C1 segment of cervical spinal cord (tissue), 14 donors: ENCODE measurements at places on chromosomes 13 and 19.

DNA sequence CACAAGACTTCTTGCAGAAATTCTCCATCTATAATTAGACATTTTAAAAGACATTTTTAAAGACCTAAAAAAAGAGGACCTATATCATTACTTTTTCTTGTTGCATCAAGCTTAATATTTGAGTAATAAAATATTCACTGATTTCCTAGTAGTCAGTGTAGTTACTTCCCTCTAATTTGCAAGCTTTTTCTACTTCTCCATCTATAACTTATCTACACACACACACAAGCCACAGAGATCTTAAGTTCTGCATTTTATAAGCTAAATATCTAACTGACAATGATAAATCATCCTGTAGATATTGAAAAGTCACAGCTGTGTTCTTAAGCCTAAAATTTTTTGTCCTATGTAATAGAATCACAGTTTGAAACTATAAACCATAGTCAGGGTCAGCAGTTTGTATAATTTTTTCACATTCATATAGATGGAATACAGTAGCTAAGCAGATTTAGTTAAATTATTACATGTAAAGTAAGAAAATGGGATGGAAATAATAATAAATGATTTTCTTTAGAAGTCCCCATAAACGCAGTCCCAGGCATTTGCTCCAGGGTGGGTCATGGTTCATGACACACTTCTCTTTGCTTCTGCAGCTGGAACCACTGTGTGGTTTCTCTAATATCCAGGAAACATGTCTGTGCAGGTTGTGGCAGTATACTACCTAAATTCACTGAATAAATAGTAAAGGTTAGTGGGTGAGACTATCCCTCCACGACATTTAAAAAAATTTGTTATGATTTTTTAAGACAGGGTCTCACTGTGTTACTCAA lies 60.2 kb downstream of the ESD start:
- no peak for DNase-seq

- no peak for DNase-seq
Measured at GRCh38 chr19:30920222-30920621, 429.0 kb downstream of the TSHZ3 start.

DNA sequence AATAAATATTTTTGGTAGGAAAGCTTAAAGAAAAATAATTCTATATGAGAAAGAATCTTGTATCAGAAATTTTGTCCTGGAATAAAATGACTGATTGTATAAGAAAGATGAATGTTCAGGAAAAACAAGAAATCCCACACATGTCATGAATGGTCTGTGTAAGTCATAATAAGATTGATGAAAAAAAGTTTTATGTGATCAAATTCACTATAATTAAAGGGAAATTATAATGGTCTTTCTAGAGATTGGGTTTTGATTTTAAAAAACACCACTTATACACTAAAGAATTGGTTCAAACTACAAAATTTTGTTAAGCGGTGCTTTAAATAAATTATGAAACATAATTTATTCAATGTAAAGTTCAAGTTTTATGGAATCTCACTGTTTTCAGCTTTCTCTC lies 7.2 kb upstream of the ZNF841 start:
- no peak for DNase-seq

DNA sequence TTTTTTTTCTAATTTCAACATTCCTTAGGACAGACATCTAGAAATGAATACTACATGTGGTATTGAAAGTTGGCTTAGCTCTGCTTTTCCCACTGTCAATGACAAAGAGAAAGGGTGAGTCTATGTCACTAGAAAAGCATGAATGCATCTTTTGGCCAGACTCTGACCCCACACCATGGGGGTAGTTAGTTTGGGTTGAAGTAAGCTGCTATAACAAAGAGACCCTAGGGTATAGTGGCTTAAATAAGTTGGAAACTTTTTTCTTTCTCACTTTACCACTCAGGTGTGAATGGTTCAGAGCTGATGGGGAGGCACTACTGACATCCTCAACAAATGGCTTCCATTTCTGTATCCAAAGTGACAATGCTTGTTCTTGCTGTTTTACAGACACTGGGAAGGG lies 161.5 kb downstream of the DLEU7 start:
- DNase-seq, result no peak

DNA sequence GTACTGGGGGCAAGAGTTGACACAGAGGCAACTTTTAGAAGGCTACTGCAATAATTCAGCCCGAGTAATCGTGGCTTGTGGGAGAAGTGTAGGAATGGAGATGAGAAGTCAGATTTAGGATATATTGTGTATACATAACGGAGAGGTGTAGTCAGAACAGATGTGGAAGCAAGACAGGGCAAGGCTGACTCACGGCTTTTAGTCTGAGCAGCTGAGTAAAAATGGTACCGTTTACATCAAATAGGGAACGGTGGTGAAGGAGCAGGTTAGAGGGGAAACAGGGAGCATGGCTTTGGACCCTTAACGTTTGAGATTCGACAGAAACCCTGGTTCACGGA lies 796 bp upstream of the LSM14A start:
- DNase-seq, result no peak

DNA sequence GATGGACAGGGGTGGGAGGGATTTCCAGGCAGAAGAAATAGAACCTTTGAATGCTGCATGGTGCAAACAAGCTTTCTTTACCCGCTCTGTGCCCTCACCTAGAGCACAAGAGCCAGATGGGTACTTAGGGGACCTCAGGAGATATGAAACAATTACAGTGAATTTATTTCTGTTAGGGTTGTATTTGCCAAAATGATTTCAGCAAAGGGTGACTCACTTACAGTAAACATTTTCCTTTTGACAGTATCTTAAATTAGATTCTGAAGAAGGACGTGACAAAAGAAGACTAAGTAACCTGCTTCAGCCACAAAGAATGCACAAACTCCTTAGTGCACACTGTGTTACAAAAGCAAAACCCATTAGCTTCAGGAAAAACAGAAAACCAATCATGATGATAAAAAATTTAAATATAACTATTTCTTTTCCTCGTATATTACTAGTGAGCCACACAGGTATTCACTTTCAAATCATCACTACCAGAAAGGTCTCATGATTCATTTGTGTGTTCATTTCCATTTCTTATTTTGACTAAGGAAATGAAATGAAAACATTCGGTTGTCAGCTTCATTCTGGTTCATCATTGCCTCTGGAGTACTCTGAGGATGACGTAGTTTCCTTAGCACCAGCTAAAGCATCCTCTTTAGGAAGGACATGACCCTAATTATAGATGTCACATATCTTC lies 158.8 kb downstream of the NHLRC3 start:
- no peak for DNase-seq

DNA sequence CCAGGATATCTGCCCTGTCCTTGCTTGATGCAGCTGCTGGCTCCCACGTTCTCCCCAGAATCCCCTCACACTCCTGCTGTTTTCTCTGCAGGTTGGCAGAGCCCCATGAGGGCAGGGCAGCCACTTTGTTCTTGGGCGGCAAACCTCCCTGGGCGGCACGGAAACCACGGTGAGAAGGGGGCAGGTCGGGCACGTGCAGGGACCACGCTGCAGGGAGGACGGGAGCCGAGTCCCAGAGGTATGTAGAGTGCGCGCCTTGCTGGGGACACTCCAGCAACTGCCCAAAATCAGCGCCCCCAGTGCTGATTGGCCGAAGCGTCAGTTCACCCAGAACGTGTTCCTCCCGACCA lies 30.3 kb upstream of the MIER2 start:
- no peak for DNase-seq

DNA sequence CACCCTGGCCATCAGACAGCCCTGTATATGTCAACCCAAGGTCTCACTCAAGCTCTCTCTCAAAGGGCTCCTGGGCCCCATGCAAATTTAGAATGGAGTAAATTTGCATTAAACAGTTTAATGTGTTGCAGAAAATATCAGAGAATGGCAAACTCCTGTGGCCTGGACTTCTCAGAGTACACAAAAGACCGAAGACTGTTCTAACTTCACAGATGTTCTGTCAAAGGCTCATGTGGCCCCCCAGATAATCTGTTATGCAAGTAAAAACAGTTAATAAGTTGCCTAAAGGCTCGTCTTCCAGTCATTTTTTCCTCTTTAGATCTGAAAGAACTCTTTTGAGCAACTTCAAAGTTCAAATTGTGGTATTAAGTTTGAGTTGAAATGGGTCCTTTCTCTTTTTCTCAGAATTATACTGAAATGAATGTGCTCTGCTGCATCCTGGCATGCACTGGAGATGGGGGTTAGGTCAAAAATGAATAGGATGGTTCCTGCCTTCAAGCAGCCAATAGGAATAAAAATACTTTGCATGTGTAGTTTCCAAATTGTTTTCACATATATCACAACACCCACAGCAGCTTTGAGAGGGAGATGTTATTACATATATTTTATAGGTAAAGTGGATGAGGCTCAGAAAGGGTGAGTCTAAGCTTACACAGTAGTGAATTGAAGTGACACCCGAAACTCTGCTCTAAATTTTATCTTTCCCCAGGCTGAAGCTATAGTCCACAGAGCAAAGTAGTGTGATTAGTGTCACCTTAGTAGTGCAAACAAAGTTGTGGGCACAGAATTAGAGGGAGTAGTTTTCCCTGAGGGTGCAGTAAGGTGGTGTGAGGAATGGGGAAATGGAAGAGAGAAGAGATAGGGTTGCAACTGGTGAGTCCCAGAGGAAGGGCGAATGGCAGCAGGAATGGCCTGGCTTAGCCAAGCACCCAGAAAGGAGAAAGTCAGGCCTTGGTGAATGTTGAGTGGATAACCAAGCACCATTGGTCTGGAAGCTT lies 205.0 kb upstream of the RFC3 start:
- no peak for DNase-seq
